ENCODE measurements at places on chromosomes 2 and 18.

DNA sequence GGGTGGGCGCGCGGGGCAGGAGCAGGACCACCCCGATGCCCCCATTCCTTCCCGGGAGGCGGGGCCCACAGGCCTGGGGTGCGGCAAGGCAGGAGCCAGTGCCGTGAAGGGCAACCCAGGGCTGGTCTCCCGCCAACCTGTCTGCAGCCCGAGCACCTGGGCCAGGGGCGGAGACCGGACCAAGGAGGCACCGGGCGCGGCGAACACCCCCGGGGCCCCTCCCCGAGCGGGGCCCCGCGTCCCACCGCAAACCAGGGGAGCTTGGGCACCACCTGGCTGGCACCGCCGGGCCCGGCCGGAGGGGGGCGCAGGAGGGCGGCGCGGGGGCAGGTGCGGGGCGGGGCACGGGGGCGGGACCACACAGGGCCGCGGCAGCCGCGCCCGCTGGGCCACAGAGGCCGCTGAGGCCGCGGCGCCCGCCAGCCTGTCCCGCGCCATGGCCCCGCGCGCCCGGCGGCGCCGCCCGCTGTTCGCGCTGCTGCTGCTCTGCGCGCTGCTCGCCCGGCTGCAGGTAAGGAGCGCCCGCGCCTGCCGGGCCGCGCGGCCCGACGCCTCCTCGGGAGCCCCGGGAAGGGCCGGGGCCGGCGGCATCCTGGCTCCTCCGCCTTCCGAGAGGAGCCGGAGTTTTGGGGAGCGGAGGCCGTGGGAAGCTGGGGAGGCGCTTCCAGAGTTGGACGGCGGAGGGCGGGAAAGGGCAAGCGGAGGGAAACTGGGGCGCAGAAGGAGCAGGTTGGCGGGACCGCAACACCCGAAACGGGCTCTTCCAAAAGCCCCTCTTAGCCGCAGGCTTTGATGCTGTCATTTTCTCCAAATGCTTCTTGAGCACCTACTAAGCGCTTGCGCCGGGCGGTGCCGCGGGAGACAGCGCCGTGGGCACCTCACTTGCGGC lies at the start of gene TNFRSF11A:
TNFRSF11A (plus strand) TSS at position 394 of the 889 bp plus-strand sequence; CDS start at position 437, 43 bp downstream.
- no peak for DNase-seq

DNA sequence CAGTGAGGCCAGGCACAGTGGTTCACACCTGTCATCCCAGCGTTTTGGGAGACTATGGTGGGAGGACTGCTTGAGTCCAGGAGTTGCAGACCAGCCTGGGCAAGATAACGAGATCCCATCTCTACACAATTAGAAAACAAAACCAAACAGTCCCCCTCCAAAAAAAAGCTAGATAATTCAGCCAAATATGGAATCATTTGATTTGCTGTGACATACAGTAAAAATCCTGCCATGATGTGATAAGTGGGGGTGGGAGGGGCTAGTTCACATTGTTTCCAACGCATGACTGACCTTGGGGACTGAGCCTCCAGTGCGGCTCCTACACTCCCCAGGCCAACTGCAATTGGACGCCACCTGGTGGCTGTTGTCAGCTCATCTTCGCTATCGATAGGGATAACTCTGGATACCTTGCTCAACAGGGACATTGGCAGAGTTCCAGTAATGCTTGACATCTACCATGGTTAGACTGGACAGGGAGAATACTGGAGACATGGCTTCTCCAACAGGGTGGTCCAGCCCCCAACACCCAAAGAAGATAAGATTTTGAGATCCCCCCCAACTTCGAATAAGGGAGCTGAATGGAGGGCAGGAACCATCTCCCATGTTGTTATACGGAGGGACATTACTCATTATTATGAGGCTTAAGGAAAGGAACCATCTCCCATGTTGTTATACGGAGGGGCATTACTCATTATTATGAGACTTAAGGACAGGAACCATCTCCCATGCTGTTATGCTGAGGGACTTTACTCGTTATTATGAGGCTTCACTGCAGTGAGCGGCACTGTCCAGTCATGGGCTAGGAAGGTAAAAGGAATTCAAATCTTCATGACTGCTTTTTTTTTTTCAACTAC lies 135.9 kb downstream of the TGIF1 start:
- peak; percentile 77 for DNase-seq

GRCh38 chr2:190980630-190981209 lies 33.3 kb downstream of the STAT1 start:
- no peak for DNase-seq

- peak; percentile 3 for DNase-seq
Observed at GRCh38 chr2:229910832-229911412, 10.9 kb downstream of the TRIP12 start.

DNA sequence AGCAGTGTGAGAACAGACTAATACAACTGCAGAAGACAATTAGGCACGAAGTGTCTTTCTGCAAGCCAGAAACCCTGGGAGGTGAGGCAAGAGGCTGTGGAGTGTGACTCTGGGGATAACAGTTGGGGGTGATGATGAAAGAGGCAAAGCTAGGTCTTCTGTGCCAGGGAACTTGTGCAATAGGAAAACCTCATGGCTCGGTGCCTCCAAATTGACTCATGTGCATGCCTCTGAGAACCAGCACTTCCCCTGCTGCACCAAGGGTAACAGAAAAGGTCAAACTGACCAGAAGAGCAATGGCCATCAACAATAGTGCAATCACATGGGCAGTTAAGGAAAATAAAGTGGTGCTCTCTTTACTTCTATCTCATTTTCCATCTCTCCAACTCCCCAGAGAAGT lies 136.4 kb downstream of the SCG2 start:
- DNase-seq: peak; percentile 54

GRCh38 chr18:1499265-1499664 lies 594.6 kb downstream of the ADCYAP1 start:
- DNase-seq: peak; percentile 9

DNA sequence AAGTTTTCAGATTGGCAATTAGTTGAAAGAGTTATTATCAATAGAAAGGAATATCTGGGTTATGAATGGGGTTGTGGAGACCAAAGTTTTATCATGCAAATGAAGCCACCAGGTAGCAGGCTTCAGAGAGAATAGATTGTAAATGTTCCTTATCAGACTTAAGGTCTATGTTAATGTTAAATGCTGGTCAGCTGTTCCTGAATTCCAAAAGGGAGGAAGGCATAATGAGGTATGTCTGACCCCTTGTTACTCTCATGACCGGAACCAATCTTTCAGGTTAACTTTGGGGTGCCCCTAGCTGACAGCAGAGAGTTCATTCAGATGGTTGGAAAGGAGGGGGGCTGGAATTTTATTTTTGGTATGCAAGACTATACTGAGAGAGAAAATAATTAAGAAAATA lies 47.9 kb downstream of the RIT2 start:
- DNase-seq: no peak

GRCh38 chr18:13035249-13035914 lies 44.2 kb downstream of the CEP192 start:
- no peak for DNase-seq

DNA sequence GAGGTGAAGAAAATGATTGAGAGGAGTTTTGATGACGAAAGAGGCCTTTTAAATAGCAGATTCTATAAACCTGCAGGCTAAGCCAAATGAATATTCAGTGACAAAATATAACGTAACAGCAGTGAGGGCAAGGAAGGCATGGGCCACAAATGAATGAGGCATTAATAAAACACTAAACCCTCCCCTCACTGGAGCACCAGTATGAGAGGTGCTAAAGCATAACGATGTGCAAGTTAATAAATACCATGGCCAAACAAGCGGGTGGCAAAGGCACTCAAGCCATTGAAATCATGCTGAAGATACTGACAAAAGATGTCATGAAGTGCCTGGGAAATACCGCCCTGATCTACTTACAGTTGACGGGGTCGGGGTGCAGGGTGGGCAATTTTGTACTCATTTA lies 30.2 kb upstream of the LONRF2 start:
- DNase-seq: no peak

DNA sequence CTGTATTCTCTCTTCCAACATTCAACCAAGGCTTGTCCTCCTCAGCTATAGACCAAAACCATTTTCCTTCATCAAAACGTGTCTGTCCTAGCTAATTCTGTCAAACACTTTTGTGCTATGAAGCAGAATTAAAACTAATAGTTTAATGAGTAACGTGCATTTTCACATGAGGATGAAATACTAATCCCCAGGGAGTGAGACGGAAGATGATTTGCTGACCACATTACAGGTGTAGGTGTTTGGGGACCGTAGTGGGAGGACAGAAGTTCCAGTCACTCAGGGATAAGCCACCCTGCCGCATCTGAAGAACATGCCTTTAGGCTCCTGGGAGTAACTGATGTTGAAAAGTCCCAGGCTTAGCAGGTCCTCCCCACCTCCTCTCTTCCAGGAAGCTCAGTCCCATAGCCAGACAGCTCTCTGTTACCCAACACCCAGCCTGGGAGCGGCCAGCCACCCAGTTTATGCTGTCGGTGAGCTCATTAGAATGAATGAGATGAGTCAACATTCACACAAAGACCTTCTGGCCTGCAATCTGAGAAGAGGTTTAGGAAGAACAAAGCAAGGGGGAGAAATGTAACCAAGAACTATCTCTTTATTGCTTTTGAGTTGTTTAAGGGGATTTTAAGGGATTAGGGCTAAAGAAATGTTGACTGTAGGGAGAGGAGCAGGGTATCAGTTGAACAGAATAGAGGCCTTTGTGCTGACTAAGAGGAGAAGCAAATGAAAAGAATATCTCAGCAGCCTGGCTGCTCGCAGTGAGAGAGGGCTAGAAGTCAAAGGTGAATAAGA lies 122.5 kb downstream of the FOXI3 start:
- no peak for DNase-seq

DNA sequence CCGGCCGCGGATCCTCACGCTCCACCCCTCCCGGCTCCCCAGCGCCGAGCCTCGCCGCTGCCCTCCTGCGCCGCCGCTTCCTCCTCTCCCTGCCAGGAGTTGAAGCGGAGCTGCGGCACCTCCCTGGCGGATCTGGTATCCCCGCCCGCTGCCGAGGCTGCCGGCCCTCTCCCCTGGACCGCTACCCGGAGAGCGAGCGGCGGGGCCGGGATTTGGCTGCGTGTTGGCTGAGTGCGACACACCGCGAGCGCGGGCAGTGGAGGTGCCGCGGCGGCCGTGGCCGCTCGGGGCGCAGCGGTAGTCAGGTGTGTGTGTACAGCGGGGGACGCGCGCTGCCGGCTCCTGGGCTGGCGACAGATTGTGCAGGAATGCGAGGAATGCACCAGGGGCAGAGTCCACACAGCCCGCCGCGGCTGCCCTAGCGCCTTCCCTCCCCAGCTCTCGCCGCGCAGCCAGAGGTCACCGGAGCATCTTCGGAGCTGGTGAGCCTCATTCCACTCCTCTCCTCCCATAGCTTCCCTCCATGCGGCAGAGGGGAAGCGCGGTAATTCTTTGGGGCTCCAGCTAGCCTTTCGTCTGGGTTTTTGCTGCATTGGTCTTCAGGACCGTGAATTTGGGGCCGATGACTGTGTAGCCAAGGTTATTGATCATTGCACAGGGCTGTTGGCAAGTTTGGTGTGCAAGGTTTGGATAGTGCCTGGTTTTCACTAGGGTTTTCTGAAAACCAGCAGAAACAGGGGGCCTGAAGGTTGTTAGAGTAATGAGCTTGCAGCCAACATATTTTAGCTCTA lies 1.3 kb downstream of the PKP4 start:
- DNase-seq: peak; percentile 85

- no peak for DNase-seq
Observed at GRCh38 chr18:26745288-26746181, 120.0 kb downstream of the AQP4 start.

- DNase-seq: no peak
Observed at GRCh38 chr18:77701977-77702376, 452.3 kb downstream of the GALR1 start.

DNA sequence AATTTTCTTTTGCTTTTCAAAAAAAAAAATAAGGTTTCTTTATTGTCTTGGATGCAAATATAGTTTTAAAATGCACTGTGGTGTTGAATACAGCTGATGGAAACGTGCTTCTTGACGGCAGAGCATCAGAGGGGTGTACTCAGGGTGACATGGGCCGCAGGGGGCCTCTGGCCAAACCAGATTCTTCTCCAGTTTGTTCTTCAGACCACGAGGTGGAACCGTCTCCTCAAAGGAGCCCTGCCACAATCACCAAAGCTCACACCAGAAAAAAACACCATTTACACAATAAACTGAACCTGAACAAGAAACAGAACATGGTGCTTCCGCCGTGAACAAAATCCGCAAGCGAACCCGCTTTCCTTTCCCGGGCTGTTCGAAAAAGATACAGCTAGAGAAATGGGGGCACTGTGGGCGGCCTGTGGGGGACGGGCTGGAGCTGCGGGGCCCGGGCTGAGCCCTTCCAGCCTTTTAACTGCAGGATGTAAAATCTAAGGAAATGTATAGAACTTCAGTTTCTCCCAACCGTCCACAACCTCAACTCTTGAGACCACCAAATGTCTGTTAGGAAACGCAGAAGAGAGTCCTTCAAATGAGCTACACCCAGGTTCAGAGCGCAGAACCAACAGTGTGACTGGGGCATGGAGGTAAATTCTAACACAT lies 34.5 kb downstream of the PSMG2 start:
- no peak for DNase-seq

DNA sequence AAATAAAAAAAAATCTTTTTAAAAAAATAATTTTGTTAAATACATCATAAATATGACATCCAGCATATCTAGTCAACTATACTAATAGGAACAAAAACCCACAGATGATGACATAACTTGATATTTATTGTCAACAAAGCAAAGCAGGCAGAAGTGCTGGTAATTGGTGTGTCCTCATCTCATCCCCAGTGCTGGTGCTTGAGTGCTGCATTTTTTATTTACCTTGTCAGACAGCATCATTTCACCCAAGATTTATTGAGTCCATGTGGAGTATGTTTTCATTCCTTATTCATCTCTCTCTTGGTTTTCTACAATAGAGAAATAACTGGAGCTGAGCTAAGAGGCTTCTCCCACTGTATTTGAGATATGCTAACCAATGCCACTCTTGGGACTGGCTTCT lies 191.6 kb upstream of the SLC14A2 start:
- DNase-seq: no peak

DNA sequence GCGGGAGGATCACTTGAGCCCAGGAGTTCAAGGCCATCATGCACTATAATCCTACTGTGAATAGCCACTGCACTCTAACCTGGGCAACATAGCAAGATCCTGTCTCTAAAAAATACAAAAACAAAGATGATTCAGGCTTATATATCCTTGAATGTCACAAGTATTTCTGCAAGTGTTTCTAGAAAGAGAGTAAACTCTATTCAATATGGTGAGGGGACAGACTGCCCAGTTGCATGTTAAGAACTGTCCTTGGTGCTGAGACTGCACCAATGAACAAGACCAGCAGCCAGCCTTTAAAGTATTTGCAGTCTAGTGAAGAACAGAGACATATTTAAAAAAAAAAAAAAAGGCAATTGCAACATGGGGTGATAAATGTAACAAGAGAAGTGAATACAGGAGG lies 16.4 kb downstream of the MAP3K19 start:
- DNase-seq: peak; percentile 68

DNA sequence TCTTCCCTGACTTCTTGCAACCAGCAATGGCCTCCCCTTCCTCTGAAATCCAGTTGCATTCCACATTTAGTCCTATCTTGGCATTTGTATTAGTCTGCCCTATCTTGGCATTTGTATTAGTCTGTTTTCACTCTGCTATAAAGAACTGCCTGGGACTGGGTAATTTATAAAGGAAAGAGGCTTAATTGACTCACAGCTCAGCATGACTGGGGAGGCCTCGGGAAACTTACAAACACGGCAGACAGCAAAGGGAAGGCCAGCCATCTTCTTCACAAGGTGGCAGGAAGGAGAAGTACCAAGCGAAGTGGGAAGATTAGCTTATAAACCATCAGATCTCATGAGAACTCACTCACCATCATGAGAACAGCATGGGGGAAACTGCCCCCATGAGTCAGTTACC lies 234.5 kb upstream of the COPS8 start:
- no peak for DNase-seq

Measured in Kasumi-1 (cell line).